Right lung (tissue), 10 donors: ENCODE measurements at places on chromosomes 7 and 10.
A peak's percentile ranks its signal among the peaks of the same experiment; 100 is the strongest.

DNA sequence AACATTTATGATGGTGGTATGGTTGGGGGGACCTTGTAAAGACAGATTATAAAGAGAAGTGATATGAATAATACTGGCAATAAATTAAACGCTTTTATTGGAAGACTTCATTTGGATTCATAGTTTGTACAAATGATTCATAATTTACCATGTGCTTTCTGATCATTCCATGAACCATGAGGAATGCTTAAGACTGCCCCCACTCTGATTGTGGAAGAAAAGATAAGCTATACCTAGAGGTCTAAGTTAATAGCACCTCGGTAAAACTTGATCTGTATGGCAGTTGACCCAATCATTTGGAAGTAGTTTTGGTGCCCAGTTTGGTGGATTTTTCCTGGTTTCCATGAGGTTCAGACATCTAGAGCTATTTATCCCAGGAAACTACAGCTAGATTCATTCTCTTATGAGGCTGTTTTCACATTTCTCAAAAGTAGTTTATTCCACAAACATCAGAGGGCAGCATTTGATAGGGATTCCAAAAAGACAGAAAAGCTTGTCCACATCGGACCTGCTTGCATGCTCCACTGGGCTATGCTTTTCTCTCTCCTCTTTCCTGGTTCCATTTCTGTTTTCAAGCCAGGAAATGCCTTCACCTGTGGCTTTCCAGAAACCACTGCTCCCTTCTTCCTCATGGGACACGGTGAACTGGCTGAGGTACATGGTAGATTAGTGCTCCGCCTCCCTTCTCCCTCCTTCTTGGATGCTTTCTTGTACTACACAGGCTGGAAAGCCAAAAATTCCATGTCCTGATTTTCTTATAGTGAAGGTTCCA is 29.2 kb downstream of the TFAM start:
- peak; percentile 53 for DNase-seq

- peak; percentile 26 for DNase-seq
Observed at GRCh38 chr7:8260871-8261694, 884 bp downstream of the ICA1 start.

- no peak for DNase-seq
Observed at GRCh38 chr7:143492799-143493739, 15.4 kb downstream of the TAS2R41 start.

GRCh38 chr10:3877211-3878000 is 92.4 kb upstream of the KLF6 start:
- no peak for DNase-seq

DNA sequence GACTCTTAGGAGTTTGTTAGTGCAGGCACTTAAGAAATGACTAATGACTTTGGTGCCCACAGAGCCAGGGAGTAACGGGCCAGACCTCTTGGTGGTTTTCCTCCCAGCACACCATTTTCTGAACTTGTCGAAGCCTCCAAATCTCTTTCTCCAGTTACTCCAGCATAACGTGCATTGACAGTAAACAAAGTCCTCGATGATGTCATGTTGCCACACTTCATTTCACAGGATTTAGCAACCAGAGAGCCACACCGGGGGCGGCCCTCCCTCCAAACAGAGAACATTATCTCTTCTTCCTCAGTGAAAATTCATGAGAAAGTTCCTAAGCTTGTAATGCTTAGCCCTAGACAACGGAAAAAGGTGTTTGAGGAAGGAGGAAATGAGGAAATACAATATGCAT is 4.0 kb upstream of the SVOPL start:
- no peak for DNase-seq
